Regular cardiac myocyte (primary cell): ENCODE measurements at places on chromosomes 12 and 14. TPM values are rescaled to one million over a fixed set of nuclear protein-coding genes. Genes with fewer than 3 reads are reported as not detected.

ZDHHC22 gene
- total RNA-seq: not detected in 2 replicates

PFDN5 gene
- 735 and 1,031 TPM in 2 replicates for total RNA-seq

SLC10A1 gene
- total RNA-seq: not detected in 2 replicates

CCDC38 gene
- under 0.01 TPM in 2 replicates for total RNA-seq

ATP5MC2 gene
- total RNA-seq: 100 and 118 TPM in 2 replicates
